ENCODE measurements at places on chromosomes 3 and 15.

GRCh38 chr3:172965256-172965655, 175.8 kb downstream of the SPATA16 start:
- DNase-seq: no peak

DNA sequence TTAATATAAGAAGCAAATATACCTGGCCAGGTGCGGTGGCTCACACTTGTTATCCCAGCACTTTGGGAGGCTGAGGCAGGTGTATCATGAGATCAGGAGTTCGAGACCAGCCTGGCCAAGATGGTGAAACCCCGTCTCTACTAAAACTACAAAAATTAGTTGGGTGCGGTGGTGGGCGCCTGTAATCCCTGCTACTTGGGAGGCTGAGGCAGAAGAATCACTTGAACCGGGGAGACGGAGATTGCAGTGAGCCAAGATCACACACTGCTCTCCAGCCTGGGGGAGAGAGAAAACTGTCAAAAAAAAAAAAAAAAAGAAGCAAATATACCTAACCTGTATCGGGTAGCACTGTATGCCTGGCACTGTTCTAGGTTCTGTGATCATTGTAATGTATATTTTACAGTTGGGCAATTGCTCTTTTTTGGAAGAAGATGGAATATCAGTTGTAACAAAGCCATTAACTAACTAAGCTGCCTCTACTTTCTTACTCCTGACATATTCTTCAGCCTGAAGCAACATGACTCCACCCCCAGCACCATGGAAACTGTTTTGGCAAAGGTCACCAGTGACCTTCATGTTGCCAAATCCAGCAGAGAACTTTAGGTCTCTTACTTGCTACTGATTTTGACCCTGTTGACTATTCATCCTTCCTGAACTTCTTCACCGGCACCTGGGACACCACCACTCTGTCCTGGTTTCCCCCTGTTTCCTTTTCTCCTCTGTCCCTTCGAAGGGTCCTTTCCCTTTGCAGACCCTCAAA, 203.8 kb downstream of the RPLP1 start:
- DNase-seq: no peak

DNA sequence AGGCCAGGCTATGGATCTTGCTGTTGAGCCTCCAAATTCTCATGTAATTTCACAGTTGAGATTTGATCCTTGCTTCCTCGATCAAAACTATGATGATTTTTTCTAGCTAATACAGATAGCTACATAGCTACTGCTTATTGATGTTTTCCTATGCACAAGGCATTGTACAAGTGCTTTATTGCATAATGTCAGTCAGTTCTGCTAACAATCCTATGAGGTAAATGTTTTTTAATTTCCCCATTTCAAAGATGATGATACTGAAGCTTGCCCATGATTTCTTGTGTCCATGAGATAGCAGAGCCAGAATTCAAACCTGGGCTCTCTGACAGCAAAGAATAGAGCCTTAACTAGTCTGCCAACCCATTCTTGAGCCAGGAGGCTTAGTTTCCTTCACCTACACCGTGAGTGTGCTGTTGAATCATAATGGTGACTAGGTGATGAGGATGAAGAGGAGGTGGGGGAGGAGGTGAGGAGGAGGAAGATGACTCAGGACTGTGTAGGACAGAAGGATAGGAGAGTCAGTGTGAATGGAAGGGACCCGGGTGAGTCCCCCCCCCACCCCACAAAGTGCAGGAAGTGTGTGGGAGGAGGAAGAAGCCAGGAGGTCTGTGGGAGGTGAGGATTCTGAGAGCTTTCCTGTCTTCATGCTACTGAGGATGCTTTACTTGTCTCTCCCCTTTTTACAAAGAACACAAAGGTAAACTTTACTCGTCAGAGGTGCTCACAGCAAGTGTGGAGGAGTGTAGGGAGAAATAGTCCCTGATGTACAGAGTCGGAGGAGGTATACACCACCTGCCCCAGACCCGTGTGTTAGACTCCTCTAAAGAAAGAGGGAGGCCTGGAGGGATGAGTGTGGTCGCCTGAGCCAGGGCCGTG, 3.6 kb downstream of the TAGLN3 start:
- DNase-seq: no peak

DNA sequence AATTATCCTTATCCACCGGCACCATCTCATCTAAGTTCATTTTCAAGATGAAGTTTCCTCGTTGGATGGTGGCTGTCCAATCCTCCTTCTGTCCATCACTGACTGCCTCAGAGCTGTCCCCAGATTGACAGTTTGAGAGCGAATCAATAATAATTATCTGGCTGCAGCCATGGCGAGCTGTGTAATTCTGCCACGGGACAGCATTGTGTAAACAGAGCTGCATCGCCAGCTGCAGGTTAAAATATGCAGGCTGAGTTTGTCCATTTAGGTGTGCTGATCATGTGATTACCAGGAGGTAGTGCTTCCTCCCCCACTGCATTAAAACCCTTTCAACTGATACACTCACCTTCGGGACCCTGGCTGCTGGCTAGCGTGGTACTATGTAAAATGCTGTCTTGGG, 461.9 kb upstream of the ONECUT1 start:
- no peak for DNase-seq
